Urothelium cell line (cell line): ENCODE measurements at places on chromosomes 3 and 15.

DNA sequence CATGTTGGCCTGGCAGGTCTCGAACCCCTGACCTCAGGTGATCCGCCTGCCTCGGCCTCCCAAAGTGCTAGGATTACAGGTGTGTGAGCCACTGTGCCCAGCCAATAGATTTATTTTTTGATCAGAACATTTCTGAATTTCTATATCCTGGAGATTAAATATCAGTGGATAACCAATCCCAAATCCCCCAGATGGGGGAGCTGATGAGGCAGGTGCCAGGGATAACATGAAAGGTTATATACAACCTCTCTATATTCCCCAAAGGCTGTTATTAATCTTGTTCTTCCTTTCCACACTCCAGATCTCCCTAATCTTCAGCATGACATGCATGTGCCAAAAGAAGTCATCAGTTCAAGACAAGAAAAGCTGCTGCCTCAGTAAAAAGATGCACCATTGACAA, 112.3 kb downstream of the WDR76 start:
- peak; percentile 18 for DNase-seq

- DNase-seq: no peak
Measured at GRCh38 chr3:123789760-123790159, 94.4 kb downstream of the MYLK start.

- no peak for DNase-seq
Measured at GRCh38 chr3:15512166-15512565, 9.3 kb downstream of the COLQ start.

DNA sequence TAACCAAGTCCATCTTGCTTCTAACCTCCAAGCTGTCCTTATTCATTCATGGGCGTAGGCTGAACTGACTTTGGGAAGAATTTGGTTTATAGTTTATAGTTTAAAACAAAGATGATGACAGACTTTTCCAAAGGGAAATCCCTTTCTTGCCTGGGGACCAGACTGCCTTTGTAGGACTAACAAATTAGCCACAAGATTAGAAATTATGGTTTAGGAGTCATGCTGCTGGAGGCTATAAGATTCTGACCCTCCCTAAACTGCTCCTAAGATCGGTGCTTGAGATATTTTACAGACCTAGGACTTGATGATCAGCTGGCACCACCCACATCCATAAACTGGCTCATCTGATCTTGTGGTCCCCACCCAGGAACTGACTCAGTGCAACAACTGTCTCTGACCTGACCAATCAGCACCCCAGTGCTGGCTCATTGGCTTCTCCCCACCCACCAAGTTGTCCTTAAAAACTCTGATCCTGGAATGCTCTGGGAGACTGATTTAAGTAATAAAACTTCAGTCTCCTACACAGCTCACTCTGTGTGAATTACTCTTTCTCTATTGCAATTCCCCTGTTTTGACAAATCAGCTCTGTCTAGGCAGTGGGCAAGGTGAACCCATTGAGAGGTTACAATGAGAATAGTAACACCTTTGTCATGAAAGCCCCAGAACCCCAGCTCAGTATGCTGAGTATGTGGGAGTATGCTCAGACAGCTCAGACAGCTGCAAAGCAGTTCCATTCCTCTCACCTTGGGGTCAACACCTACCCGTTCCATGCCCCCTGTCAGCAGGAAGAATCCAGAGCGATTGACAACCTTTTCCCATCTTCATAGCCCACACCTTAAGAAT, 51.6 kb upstream of the C15orf39 start:
- DNase-seq: peak; percentile 22

- DNase-seq: no peak
Measured at GRCh38 chr3:112689385-112689784, 48.4 kb upstream of the CCDC80 start.

DNA sequence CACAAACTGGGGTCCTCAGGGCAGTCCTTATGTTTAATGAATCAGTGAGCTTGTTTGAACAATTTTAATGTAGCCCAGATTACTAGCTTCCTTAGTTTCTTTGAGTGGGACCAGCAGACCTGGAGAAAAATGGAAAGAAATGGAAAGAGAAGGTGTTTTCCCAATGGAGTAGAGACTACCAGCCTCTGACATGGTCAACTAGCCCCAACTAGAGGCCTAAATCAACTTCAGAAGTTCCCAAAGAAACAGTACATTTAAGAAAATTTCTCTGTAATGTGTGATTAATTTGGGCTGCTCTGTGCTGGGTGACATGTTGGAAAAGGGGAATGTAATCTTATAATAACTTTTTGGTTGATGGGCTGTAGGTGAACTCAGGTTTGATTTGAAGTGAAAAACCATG, 310.9 kb downstream of the MFSD1 start:
- no peak for DNase-seq

- peak; percentile 84 for DNase-seq
Measured at GRCh38 chr3:111539351-111540331, 2.4 kb upstream of the CD96 start.

DNA sequence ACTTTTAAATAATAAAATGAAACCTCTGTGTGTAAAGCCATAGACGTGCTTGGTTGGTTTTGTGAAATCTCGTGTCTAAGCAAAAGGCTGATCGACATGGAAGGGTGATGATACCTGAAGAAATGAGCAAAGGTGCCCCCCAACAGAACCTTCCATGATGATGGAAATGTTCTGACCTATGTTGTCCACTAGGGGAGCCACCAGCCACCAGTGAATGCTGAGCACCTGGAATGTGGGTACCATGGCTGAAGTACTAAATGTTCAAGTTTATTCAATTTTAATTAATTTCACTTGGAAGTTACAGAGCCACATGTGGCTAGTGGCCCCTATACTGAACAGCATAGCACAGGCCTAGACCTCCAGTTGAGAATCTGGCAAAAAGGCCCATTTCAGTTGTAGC, 158.8 kb downstream of the POLR2M start:
- no peak for DNase-seq

- no peak for DNase-seq
Measured at GRCh38 chr15:38562278-38562677, 2.3 kb downstream of the RASGRP1 start.

DNA sequence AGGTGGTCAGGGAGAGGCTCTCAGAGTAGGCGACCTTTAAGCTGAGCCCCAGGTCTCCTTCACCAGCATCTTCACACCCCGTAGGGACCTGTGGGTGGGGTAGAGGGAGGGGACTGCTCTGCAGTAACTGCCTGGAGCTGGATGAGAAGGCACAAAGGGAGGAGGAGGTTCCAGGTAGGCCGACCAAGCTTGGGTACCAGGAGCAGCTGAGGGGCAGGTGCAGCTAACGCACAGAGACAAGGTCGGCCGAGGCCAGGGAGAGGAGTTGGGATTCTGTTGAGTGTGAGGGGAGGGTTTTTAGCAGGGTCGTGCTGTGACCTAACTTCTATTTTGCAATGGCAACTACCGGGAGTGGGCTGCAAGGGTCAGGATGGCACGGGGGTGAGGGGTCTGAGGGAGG, 5.9 kb upstream of the GRIP2 start:
- DNase-seq: no peak

GRCh38 chr15:92907896-92908712, 8.0 kb downstream of the CHD2 start:
- DNase-seq: peak; percentile 38

DNA sequence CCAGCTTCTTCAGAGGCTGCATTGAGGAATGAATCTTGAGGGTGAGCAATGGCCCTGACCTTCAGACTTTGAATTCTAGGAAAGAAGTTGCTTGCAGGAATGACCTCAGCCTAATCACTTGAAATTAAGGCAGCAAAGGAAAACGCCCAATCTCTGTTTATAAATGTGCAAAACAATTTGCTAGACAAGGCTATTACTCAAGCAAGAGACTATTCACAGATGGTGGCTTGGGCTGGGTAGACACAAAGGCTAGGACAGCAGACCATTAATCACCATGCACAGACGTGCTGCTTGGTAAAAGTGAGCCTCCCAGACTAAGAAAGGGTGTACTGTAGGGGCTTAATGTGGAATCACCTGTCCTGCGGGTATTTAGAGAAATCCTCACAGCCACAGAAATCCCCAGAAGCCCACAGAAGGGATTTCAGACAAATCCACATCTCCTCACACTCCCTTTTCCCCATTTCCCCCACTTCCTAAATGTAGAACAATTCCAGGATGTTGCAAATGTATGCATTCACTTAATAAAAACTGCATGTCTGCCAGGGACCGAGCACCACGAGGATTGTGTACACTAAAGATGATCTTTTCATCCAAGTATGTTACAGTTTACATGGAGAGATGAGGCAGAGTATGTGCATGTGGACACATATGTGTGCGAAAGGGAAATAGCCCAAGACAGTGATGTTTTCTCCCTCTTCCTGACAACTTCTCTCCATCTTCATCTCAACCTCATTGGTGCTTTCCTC, 259.5 kb downstream of the THSD4 start:
- DNase-seq: no peak

GRCh38 chr15:65311760-65312159, 7.3 kb downstream of the RNU5B-1 start:
- DNase-seq: peak; percentile 6

- no peak for DNase-seq
Measured at GRCh38 chr3:46129588-46130272, 78.4 kb downstream of the CCR1 start.

DNA sequence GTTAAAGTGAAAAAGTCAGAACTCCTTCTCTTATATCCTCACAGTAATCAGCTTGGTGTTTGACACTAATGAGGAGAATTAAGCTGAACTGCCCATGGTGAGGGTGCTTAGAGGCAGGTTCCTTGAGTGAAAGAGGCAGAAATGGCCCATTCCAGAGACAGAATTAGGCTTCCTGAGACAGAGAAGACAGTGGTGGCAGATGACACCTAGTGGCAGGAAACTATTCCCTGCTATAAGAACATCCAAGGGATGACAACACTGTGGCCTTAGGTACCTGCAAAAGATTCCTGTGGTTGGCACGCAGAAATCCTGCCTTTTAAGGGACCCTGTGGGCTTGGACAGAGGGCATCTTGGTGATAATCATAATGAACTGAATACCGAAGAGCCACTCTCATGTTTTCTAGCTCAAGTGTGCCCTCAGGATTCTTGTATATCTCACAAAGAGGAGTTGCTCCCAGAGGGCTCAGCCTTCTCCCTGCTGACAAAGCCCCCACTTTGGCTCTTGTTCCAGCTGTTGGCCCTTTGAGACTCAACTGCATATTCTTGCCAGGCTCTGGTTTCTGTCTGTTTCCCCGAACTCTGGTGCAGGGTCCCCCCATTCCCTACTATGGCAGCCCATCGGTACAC, 56.0 kb downstream of the KBTBD12 start:
- DNase-seq: peak; percentile 66

DNA sequence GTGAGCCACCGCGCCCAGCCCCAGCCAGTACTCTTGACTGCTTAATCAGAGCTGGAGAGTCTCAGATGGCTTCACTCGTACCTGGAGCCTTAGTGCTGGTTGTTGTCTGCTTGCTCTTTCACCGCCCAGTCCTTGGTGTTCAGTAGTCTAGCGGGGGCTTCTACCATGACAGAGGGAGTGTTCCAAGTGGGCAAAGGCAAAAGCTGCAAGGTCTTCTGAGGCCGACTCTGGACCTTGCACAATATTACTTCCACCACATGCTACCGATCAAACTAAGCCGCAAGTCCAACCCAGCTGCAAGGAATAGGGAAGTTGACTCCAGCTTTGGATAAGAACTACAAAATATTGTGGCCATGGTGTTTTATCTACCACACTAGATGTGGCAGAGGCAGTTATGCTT, 6.6 kb downstream of the PARL start:
- no peak for DNase-seq

GRCh38 chr3:141279077-141279967, 47.7 kb downstream of the PXYLP1 start:
- peak; percentile 26 for DNase-seq

GRCh38 chr15:22958487-22959280, 21.5 kb downstream of the CYFIP1 start:
- DNase-seq: no peak

- DNase-seq: no peak
Measured at GRCh38 chr15:100385300-100386050, 43.7 kb upstream of the ADAMTS17 start.

DNA sequence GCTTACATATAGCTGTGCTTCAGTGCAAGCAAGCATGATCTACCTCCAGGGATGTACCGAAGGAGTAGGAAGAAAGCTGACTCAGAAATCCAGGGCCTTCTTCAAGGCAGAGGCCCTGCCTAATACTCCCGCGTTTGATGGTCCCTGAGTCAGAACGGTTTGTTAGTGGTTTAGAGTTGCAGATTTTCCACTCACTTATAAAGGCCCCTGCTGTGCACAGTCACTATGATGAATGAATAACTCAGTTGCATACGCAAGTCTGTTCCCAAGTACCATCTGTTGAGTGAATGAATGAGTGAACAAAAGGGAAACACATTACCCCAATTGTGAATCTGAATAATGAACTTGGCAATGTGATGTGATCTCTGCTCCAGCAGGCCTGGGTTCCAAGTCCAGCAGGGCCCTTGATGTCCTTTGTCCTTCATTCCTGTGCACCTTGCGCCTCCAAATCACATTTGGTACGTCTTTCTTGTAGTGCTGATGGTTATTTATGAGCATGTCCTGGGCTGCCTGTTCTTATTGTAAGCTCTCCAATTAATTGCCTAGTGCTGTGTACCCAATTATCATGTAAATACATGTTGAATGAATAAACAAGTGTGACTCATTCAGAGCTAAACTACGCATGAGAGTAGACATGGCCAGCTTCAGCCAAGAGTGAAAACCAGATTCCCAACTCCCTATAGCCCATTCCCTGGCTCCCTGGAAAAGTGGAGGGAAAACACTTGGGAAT, 85.3 kb upstream of the LIMD1 start:
- no peak for DNase-seq
